ENCODE measurements at places on chromosomes 6 and 20.

GRCh38 chr20:39954621-39955020 lies 734.4 kb downstream of the MAFB start:
- DNase-seq: peak; percentile 61

DNA sequence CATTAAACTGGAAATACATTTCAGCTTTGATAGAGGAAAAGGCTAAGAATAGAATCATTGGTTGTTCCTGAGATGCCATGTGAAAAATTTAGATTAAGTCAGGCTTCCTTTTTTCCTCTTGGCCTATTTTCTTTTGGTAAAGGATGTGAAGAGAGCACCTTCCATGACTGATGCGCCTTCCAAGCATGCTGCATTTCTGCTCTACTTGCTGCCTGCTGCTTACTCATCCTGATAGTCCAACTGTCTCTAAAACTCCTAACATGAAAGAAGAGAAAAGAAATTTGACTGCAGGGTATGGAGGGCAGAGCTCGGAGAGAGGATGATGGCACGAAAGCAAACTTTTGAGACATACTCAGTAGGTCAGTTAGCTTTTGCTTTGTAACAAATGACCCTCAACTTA lies 28.8 kb downstream of the SNAP25 start:
- no peak for DNase-seq

GRCh38 chr6:163572612-163573011 lies 158.1 kb downstream of the QKI start:
- DNase-seq: no peak

GRCh38 chr6:156432543-156432942 lies 344.6 kb upstream of the ARID1B start:
- DNase-seq: no peak

DNA sequence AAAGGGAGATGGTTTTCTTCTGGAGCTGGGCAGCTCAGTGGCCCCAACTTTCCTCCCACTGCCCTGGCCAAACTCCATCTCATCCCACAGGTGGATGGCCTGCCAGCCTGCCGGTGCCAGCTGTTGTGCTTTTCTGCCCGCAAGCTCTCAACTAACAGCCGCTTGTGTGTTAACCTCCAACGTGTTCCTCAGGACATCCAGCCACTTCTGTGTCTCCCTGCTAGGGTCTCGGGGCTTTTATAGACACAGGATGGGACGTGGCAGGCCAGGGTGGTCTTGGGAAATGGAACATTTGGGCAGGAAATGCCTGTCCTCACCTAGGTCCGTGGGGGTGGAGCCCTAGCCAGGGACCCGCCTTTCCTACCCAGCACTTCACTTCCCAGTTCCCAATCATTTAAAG lies 171.1 kb upstream of the RGS17 start:
- no peak for DNase-seq

DNA sequence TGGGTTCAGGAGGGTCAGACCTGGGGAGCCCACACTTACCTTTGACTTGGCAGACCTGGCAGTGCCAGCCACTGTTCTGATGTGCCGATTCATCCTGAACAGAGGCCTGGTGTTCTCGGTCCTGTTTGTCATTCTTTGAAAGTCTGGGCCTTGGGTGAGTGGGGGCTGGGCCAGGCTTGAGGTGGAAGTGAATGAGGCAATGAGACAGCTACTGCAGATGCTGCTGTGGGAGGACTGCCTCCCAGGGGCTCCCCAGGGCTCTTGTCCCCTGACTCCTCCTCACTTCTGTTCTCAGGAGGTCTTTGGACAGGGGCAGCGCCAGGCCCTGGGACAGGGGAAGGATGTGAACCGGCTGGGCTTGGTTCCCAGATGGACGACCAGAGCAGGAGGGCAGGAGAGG lies 5.6 kb upstream of the TREML4 start:
- no peak for DNase-seq

DNA sequence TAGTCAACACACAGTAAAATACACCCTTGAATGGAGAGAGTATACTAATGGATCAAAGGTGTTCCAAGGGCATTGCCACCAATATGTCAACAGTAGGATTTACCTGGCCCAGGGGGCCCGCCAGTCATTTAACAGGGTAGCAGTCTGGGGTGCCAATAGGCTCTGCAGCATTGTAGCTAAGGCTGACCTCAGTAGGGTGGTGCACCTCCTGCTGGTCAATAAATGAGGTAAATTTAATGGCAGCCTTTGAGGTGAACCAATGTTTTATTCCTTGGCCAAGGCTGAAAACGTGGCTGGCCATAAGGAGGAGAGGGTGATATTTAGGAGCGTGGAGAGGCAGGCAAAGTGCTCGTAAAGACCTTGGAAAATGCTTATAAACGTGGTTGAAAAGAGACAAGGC lies 147.2 kb downstream of the RPS12 start:
- no peak for DNase-seq

DNA sequence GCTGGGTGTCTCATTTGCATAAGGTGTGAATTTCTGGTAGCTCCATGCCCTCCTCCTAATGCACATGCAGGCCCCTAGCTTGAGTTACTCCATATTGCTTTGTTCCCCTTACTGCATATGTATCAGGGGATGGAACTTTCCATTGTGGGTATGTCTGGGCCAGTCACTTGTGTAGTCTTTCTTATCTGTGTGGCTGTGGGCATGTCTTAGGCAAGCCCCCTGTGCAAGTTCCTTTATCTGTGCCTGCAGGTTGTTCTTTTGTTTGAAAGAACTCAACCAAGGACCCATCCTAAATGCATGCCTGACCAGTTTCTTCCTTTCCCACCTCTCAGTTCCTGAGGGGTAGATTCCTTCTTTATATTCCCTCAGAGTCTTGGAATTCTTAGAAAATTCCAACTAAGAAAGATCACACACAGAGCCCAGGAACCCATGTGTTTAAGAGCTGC lies 23.6 kb downstream of the MBOAT1 start:
- no peak for DNase-seq
